GM23248 (cell line): ENCODE measurements at places on chromosomes 13 and 19.

DNA sequence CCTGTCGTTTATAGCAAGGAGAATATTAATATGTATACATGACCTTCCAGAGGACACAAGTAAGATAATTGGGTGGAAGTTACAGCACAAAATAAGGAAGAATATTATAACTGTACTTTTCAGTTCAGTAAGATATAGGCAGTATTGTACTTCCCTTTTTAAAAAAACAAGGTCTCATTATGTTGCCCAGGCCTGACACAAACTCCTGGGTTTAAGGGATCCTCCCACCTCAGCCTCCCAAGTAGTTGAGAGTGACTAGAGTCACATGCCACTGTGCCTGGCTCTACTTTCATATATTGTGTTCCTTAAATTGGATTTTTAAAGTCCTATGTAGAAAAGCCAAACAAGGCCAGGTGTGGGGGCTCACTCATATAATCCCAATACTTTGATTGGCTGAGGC is 19.5 kb upstream of the MAB21L1 start:
- DNase-seq: no peak

DNA sequence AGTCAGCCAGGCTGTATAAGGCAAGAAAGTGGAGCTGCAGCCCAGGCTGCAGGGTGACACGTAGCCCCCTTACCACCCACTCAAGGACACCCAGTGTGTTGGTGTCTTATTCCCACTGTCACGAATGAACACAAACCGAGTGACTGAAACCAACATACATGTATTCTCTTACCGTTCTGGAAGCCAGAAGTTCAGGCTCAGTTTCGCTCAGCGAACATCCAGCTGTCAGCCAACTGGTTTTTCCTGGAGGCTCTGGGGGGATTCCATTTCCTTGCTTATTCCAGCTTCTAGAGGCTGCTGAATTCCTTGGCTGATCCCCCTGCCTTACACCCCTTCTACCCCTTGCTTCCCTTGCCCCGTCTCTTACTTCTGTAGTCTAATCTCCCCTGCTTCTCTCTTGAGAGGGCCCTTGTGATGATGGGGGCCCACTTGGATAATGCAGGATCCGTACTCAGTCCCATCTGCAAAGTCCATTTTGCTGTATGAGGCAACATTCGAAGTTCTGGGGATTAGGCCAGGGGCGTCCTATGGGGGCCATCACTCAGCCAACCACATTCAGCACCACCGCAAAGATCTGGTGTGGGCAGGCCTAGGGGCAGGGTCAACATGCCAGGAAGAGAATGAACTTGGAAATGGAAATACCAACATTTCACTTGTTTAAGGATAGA is 47.3 kb upstream of the MTIF3 start:
- DNase-seq: no peak

DNA sequence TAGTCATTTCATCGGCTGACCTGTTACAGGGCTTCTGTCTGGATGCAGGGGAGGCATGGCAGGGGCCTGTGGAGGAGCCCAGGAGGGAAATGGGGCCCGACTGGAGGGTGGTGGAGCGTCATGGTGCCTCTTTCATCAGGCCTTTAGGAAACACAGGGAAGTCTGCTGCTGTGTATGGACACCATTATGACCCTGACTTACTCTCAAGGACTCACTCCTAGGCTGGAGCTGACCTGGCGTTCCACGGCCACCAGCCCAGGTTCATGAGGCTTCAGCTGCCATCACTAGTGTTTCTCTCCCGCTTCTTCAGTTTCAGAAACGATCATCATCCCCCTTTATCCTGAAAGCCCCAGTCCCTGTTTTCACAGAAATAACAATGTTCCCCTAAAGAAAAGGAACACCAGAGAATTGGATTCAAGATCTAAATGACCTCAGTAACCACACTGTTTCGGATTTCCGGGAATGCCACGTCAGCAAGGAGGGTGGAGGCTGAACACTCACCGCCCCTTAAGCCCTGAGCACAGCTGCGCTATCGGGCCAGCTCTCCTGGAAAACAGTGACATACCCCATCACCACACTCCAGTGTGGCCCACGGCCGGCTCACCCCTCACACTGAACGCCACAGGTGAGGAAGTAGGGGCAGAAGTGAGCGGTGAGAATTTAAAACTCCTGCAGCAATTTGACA is 67.6 kb downstream of the SOX1 start:
- no peak for DNase-seq

DNA sequence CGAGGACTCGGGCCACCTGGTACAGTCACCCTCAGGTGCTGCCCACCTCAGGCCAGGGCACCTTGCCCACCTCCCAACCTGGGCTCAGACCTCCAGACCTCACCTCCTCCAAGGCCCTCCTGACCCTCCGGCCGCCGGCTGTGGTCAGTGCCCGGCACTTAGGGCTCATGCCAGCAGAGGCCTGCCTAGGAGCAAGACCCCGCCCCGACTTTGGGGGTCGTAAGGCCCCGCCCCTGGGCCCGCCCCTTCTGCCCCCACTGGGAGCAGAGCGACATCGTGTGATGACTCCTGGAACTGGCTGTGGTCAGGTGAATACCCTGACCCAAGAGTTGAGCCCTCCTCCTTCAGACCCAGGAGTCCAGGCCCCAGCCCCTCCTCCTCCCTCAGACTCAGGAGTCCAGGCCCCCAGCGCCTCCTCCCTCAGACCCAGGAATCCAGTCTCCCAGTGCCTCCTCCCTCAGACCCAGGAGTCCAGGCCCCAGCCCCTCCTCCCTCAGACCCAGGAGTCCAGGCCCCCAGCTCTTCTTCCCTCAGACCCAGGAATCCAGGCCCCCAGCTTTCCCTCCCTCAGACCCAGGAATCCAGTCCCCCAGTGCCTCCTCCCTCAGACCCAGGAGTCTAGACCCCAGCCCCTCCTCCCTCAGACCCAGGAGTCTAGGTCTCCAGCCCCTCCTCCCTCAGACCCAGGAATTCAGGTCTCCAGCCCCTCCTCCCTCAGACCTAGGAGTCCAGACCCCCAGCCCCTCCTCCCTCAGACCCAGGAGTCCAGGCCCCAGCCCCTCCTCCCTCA is at the start of gene SBK2:
TSS of gene SBK2 (minus strand) at position 183 of the 790 bp plus-strand sequence. CDS start 839 bp downstream, outside the sequence.
- DNase-seq: no peak

DNA sequence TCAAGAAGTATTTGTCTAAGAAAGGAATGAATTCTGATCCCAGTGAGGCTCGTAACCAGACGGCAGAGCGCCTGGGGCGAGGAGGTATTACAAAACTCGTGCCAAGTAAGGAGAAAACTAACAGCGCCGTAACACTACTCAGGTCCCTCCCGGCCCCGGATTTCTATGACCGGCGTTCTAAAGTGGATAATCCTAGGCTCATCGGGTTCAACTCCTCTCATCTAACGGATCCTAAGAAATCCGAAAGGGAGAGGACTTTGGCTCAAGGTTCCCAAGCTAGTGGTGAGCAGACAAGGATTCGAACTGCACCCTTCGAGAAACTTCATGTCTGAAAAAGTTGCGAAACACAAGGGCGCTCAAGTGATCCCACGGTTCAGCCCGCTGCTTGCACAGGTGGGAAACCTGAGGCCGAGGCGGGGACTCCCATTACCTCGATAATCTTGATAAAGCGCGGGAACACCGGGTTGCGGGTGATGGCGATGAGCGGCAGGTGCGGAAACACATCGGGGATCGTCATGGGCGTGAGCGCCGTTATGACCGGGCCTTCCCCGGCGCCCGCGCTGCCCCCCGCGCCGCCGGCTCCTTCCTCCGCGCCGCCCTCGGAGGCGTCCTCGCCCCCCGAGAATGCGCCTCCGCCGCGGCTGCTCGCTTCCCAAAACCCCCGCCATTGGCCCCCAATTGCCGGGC is 529 bp downstream of the LONP1 start:
- DNase-seq: peak; percentile 74

DNA sequence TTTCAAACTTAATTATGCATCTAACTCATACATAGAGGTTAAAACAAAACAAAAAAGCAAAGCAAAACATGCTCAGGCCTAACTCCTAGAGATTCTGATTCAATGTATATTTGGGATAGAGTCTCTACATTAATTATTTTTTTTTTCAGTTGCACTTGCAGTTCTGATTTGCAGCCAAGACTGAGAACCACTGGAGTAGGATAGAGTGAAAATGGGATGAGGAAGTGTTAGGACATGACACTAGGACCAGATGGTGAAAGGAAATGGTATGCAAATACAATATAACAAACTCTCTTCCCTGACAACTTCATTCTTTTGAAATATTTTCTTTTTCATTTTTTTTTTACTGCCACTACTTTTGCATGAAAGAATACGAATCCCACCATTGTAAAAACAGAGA is 1.8 kb downstream of the CCDC122 start:
- DNase-seq: no peak

DNA sequence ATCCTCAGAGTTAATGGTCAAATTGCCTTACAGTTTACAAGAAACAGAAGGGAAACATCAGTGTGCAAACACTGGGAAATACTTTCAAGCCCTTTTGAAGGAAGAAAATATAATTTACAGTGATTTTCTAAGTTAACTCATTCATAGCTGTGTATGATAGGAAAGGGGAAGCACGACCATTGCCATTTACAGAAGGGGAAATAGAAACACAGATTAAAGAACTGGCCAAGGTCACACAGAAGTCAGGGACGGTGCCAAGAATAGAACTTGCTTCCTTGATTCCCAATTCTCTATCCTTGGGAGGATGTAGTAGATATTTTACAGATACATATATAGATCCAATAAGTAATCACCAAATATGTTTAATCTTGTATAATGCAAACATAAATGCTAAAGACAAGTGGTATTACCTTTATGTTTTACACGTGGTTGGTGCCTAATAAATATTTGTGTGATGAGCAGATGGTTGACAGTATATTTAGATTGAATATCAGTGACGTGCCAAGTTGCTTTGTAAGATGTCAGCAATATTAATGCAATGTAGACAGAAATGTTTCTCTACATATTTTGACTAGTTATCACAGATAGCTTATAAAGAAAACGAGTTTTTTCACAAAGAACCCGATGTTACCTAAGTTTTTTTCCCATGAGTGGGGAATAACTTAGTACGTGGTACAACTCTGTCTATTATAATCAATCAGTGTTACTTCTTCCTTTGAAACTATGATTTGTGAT is 73.1 kb downstream of the FLT1 start:
- DNase-seq: no peak

DNA sequence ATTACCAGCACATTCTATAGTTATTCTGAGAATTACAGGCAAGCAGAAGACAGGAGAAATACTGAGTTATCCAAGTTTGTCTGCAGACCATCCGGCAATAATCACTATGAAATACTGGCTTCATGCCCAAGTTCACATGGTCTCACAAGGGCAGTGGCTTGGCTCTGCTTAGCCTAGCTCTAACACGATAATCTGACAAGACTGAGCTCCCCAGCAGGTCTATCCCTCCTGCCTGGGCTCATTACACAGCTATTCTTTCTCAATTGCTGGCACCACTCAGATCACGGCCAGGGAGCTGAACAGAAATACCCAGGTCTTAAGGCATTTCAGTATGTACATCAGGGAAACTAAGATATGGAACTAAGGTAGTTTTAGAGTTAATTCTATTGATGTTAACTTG is 361.6 kb upstream of the PCDH20 start:
- no peak for DNase-seq

- peak; percentile 24 for DNase-seq
Observed at GRCh38 chr13:21917086-21918015, 246.5 kb downstream of the FGF9 start.

DNA sequence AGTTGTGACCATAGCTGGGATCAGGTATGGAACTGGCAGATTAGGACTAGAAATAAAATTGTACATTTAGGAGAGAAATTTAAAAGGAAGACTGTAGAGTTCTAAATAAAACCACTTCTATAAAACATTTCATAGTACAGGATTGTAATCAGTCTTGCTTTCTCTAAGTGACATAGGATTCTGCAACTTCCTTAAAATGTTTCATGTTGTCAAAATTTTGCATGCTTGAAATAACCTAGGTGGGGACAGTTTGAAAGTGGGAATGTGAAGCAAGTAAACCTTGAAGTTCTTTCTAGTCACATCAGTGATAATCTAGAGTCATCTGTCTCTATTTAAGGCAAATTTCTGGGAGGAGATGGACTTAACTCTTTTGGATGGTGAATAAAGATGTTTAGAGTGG is 6.7 kb downstream of the TM9SF2 start:
- DNase-seq: no peak

DNA sequence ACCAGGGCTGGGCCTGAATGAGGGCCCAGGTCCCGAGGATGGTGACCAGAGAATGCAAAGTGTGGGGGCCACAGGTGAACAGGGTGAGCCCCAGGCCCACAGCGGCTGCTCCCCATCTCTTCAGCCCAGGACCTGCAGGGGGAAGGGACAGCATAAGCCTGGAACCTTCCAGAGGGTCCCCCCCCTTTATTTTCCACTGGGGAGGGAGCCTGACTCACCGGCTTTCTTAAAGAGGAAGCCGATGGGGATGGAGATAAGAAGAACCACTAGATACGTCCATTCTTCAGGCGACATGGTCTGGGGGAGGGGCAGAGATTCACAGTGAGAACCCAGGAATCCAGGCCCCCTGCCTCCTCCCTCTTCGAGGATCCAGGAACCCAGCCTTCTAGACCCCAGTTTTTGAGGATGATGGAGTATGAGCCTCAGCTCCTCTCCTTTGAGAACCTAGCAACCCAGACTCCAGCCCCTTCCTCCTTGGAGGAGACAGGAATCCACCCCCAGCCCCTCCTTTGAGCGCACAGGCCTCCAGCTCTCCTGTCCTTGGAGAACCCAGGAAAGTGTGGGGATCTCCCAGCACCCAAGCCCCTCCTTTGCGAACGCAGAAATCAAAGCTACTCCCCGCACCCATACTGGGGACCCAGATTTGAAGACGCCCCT is 1.0 kb downstream of the MBOAT7 start:
- peak; percentile 75 for DNase-seq

DNA sequence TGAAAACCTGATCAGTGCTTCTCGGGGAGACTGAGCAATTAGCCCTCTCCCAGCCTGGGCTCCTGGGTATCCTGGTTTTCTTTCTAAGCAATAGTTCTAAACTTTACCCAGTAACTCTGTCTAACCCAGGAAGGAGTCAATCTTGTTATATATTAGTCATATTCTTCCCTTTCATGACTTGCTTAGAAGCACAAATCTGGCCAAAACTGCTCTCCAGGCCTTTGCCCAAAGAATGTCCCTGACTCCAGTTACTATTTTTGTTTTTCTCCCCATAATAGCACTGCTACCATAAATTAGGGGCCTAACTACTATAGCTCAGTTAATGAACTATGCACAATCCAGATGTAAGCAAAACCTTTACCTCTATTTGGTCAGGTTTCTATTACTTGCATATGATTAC is 355.8 kb upstream of the HTR2A start:
- peak; percentile 70 for DNase-seq

DNA sequence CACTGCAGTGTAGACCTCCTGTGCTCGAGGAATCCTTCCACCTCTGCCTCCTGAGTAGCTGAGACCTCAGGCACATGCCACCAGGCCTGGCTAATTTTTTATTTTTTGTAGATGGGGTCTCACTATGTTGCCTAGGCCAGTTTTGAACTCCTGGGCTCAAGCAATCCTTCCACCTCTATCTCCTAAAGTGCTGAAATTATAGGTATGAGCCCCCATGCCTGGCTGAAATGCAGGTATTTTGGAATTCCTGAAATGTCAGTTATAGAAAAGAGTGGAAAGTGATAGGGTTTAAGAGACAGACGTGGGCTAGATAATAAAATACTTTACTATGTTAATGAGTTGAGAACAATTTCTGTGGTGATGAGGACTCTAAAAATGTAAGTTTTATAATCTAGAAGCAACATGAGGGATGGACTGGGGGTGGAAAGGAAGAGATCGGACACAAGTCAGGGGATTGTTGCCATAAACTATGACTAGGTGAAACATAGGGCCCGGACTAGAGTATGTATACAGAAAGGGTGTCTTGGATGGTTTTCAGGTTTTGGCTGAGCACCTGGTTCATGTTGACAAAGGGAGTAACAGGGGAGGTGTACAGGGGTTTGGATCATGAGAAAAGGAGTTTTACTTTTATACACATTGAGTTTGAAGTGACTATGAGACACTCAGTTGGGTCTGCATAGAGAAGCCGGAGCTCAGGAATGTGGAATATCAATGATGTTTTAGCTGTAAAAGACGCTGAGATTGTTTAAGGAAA is 165.6 kb upstream of the STARD13 start:
- no peak for DNase-seq
